Stimulated activated CD8-positive, alpha-beta memory T cell treated with anti-CD3 and anti-CD28 coated beads, Interleukin-2, amount 100 ng/mL, for 1 hour (primary cell): ENCODE measurements at places on chromosomes 3 and 15.
A peak's percentile ranks its signal among the peaks of the same experiment; 100 is the strongest.

DNA sequence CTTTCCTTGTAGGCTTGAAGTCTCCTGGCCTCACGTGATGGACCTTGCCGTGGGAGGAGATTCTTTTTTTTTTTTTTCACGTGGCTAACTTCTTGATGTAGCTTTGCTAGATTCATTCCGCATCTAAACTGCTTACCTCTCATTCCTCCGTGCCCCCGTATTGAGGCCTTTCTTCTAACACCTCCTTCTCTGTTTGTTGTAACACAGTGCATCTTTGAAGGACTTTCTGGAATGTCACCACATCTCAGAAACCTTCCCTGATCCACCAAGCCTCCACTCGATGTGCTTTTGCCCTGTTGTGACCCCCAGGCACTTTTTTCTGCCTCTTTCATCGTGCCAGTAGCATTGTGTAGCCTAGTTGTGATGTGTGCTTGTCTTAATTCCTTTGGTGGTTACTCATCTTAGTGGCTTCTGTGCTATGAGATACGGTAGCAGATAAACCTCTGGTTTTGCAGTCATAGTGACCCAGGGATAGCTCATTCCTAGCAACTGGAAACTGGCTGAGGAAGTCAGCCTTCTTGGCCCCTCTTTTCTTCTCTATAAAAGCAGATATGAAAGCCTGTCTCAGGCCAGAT is 1.6 kb upstream of the BNC1 start:
- DNase-seq, result no peak

- no peak for DNase-seq
Measured at GRCh38 chr15:81239190-81239589, 42.5 kb downstream of the IL16 start.

- DNase-seq, result no peak
Measured at GRCh38 chr3:170534227-170534626, 51.6 kb downstream of the SLC7A14 start.

DNA sequence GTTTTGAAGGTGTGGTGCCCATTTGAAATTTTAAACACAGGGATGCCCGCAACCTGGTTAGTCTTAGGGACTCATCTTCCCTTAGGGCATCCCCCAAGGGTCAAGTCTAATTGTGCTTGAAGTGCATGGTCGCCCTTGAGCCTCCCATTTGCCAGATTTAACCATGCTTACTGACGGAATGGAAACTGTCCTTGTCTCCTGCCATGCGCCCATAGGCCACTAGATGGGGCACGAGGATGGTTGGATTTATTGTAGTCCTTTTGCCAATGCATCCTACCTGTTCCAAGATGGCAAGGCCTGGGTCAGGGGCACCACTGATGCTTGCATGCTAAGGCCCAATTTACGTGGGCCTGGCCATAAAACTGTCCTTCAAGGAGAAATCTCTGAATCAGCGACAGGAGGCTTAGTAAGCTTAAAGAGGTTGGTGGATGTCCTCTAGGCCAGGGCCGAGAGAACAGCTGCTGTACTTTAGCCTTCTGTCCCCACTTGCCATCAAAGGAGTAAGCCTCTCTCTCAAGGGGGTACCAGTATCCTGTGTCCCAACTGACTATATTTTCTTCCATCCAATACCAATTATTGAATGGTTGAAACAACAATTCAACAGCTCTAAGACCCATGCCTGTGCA is 355.4 kb downstream of the OTOL1 start:
- DNase-seq, result no peak

DNA sequence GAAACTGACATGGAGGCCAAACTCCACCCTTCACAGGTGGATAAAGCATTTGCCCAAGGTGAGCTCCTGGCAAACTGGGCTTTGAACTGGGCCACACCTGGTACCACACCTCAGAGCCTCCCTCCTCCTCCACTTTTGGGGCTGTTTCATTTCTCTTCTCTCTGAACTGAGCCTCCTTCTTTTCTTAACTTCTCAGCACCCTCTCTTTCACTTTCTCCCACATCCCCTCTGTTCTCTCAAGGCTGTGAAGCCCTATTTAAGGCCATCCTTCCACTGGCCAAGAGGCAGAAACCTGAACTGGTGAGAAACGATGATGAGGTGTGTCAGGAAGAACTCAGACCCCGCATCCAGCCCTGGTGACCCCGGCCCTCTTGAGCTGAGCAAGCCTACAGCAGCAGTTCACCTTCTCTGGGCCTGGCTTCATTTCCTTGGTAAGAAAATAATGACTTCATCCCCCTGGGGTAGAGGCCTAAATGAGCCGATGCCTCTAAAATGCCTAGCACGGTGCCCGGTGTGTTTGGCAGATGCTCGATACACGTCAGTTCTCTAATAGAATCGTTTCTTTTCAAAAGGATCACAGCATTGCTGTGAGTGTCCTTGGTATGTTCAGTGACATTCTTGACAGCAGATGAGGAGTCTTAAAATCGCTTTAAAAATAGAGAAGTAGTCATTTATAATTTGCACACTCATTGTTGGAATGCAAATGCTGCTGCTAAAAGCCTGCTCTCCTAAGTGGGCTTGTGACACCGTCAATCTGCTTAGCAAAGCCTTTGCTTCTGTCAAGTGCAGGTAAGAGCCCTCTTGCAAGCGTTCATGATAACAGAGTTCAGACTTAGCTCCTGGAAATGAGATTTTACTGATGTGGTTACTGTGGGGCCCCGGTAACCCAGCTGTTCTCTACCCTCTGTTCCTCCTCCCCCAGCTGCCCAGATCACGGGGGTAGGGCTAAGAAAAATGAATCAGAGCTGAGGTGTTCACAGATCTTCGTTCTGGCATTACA is 97.7 kb upstream of the ATP2B2 start:
- DNase-seq, result peak; percentile 49
